ENCODE measurements at places on chromosomes 13 and 19. TPM values are rescaled to one million over a fixed set of nuclear protein-coding genes. Genes with fewer than 3 reads are reported as not detected.
A peak's percentile ranks its signal among the peaks of the same experiment; 100 is the strongest.

Gene GARIN5A
- total RNA-seq = 0.45 TPM

Gene LSM4
- 45.7 TPM for total RNA-seq

Gene FAAP24
- 0.89 TPM for total RNA-seq

Gene MED25
- total RNA-seq = 39.7 TPM

Gene AMER2
- 0.04 TPM for total RNA-seq

Gene CKM
- total RNA-seq = not detected

Gene NLRP5
- not detected for total RNA-seq

Gene SPACA4
- total RNA-seq = not detected

- no peak for DNase-seq
These were observed 111.3 kb downstream of the SLC7A1 start for GRCh38 chr13:29484236-29484635.

DNA sequence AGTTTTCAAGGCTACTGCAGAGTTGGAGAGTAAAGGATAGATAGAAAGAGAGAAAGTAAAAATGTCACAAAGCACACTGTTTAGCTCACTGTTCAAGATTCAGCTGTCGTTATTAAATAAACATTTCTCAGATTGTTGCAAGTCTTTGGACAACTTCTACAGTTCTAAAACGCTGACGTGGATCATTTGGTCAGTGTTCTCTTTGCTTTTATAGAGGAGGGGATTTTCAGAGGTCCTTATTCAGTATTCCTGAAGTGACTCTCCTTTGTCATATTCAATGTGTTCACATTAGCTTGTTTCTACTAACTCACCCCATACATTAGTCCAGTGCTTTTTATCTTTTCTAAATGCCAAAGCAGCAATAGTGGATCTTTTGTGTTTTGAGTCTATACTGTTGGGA is 154.7 kb upstream of the ARGLU1 start:
- no peak for DNase-seq

GRCh38 chr13:28469316-28469715 is 25.6 kb downstream of the FLT1 start:
- no peak for DNase-seq

DNA sequence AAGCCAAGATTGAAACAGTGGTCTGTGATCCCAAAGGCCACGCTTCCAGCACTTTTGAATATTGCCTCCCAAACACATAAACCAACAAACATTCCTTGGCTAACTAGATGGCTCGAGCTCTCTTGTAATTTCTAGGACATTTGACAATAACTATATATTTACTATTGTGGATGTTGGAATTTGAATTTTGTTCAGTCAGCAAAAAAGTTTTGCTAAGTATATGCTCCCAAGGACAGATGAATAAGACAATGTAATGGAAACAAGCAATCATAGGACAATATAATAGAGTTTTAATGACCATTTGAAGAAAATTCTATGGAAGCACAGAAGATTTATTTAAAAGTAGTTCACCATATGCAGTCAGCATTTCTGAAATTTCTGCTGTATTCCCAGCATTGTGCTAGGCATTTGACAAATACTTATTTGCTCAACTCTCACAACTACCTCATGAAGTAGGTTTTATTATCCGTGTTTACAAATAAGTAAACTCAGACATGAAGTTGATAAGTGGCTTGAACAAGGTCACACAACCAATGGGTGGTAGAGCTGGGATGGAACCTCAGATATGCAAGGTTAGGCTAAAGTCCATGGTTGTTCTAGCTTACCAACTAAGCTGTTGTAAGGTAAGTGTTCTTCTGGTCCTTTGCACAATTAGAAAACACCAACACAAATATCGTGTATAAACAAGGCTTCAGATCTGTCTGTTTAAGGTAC is 205.1 kb downstream of the NUFIP1 start:
- no peak for DNase-seq

GRCh38 chr13:107838588-107839161 is 376.7 kb downstream of the LIG4 start:
- no peak for DNase-seq

GRCh38 chr19:16628984-16629691 is 1.1 kb upstream of the MED26 start:
- DNase-seq = no peak

- no peak for DNase-seq
These were observed 16.2 kb downstream of the LMTK3 start for GRCh38 chr19:48495396-48495795.

DNA sequence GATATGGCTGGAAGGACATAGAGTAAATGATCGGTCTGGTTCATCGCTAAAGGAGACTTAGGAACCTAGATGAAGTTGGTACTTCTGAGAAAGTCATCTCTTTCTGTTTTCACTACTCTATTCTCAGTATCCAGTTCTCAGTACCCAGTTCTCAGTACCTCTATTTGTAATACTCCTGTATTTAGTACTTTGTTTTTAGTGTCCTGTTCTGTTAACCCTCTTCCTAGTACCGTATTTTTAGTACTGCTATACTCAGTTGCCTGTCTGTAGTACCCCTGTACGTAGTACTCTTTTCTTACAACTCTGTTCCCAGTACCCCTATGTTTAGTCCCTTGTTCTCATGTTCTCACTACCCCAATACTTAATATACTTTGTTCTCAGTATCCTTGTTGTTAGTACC is 1.2 kb downstream of the RFXAP start:
- DNase-seq = no peak

GRCh38 chr19:32405431-32406160 is at the start of gene DPY19L3:
TSS of gene DPY19L3 (plus strand) at chr19:32405770. CDS start at chr19:32408254, 2,484 bp downstream.
- DNase-seq = peak; percentile 97

DNA sequence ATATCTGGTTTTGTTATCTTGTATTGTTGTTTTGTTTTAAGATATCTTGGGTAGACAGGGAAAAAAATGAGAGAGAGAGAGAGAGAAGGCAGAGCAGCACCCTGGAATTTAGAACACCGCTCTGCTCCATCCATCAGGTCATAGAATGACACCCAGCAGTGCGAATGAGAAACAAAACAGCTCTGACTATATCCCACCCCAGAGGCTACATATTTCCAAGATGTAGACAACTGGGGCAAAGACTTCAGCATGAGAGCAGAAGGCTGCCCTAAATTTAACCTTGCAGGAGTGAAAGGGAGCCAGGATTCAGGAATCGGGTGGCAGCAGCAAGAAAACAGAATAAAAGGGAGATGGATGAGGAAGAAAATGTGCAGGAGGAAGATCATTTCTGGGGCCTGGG is 46.5 kb downstream of the TNFSF13B start:
- DNase-seq = no peak

DNA sequence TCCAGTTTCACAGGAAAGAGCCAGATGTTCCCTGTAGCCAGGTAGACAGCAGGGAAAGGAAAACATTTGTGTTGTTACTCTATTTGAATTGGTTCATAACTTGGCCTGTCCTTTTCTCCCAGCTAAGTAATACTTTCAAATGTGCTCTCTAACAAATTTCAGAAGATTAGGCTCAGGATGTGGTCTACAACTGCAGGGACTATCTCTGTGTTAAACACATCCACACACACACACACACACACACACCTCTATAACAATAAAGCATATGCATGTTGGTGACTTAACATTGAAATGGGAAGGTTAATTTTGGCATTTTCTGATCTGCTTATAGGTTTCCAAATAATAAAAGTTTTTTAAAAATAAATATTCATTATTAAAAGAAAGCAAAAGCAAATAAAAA is 316.0 kb upstream of the ARGLU1 start:
- no peak for DNase-seq

GRCh38 chr13:88162076-88162702 is 491.0 kb downstream of the SLITRK5 start:
- no peak for DNase-seq

DNA sequence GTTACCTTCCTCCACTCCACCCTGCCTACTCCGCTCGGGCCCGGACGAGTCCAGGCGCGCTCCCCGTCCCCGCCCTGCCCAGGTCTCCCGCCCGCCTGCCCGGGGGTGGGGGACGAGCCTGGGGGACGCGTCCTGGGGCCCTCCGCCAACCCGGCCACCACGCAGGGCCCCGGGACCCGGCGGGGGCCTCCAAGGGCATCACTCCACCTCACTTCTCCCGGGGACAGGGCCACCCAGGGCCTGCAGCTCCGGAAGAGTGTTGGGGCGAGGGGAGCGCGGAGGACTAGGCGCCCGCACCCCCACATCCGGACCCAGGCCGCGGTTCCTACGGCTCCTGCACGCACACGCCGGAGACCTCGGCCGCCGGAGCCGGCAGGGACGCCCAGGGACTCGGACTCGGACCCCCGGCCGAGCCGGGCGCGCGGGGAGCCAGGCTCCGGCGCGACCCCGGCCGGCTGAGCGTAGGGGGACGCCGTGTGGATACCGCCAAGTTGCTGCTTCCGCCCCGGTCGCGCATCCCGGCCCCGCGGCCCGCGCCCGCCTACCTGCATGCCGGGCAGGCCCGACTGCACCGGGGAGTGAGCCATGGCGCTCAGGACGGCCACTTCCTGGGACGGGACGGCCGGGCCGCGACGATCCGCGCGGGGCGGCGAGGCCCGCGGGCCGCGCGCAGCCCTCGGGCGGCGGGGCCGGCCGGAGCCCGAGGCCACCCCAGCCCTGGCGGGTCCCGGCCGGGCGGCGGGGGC is 534 bp downstream of the STK24 start:
- peak; percentile 80 for DNase-seq

GRCh38 chr13:25762795-25763377 is 288.9 kb downstream of the SHISA2 start:
- no peak for DNase-seq

DNA sequence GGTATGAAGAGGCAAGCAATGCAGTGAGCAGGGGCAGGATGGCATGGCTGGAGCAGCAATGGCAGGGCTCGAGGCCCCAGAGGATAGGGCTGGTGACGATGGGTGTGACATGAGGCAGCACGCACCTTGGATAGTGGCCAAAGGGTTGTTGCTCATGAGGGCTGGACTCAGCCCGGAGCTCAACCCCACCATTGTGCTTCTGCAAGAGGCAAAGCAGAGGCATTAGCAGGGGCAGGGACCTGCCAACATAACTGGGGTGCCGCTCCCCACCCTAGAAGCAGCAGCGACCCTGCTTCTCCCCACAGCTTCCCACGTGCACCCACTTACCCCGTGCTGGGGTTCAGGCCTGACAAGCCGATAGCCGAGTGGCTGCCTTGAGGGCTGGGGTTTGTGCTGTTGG is 15.8 kb downstream of the ZNF574 start:
- DNase-seq = no peak
